ENCODE measurements at places on chromosomes 3 and 15. TPM values are rescaled to one million over a fixed set of nuclear protein-coding genes. Genes with fewer than 3 reads are reported as not detected.

Gene ZWILCH
- total RNA-seq, result 4.9 TPM

Gene CD96
- 8.6 TPM for total RNA-seq

Gene PCSK6
- 119 TPM for total RNA-seq

Gene NANOGP8
- 1.1 TPM for total RNA-seq

Gene HRG
- total RNA-seq, result not detected

Gene CDCP1
- 52.0 TPM for total RNA-seq

Gene FBXL2
- 3.0 TPM for total RNA-seq

Gene PATL2
- 5.6 TPM for total RNA-seq
